Placental pericyte (primary cell): ENCODE measurements at places on chromosomes 4 and X. TPM values are rescaled to one million over a fixed set of nuclear protein-coding genes. Genes with fewer than 3 reads are reported as not detected.

The PDZD4 gene
- total RNA-seq, result 0.14 TPM in 1 of 2 replicates, not detected in the other

The CLNK gene
- not detected in 2 replicates for total RNA-seq

The IGSF1 gene
- total RNA-seq, result 0.29 and 0.44 TPM in 2 replicates

The TXK gene
- 0.29 TPM in 1 of 2 replicates, not detected in the other for total RNA-seq

The AKAP4 gene
- total RNA-seq, result not detected in 2 replicates

The PUDP gene
- total RNA-seq, result 13.7 and 16.2 TPM in 2 replicates

The CPEB2 gene
- 11.2 and 20.8 TPM in 2 replicates for total RNA-seq

The UGDH gene
- total RNA-seq, result 155 and 314 TPM in 2 replicates

The LIMCH1 gene
- total RNA-seq, result 0.72 and 20.4 TPM in 2 replicates

The IL2 gene
- total RNA-seq, result not detected in 2 replicates

The STPG2 gene
- under 0.01 and 0.14 TPM in 2 replicates for total RNA-seq

The TEX13B gene
- total RNA-seq, result not detected in 2 replicates

The TLR6 gene
- total RNA-seq, result 1.1 and 5.4 TPM in 2 replicates

The NUP62CL gene
- 0.86 TPM in 1 of 2 replicates, not detected in the other for total RNA-seq

The SLC4A4 gene
- total RNA-seq, result 10.1 and 22.0 TPM in 2 replicates

The CYBB gene
- under 0.01 and 0.14 TPM in 2 replicates for total RNA-seq

The JAKMIP1 gene
- total RNA-seq, result not detected in 2 replicates
